Activated naive CD4-positive, alpha-beta T cell treated with anti-CD3 and anti-CD28 coated beads for 36 hours (primary cell): ENCODE measurements at places on chromosomes 7 and 10. TPM values are rescaled to one million over a fixed set of nuclear protein-coding genes. Genes with fewer than 3 reads are reported as not detected.

GRCh38 chr10:87177-88080 is 38.3 kb upstream of the TUBB8 start:
- no peak for DNase-seq

GRCh38 chr10:75461672-75462649 is 30.5 kb downstream of the LRMDA start:
- no peak for DNase-seq

GRCh38 chr10:70064486-70064885 is 11.8 kb downstream of the MACROH2A2 start:
- no peak for DNase-seq

ANKRD61 gene
- not detected for total RNA-seq

GIMAP5 gene
- 32.1 TPM for total RNA-seq

TLL2 gene
- total RNA-seq = not detected
